Activated naive CD8-positive, alpha-beta T cell treated with anti-CD3 and anti-CD28 coated beads for 36 hours (primary cell): ENCODE measurements at places on chromosomes 3 and 15. TPM values are rescaled to one million over a fixed set of nuclear protein-coding genes. Genes with fewer than 3 reads are reported as not detected.

Gene MESP2
- total RNA-seq, result not detected

Gene FGF12
- not detected for total RNA-seq

- H3K4me3 ChIP-seq, result no peak overlapping the region
- H3K36me3 ChIP-seq, result no peaks in the 10 kb centered on the region
- no peaks in the 10 kb centered on the region for H3K4me1 ChIP-seq
Observed at GRCh38 chr3:193796089-193796488, 203.1 kb downstream of the OPA1 start.

- H3K36me3 ChIP-seq, result no peaks in the 10 kb centered on the region
- H3K4me1 ChIP-seq, result no peaks in the 10 kb centered on the region
- DNase-seq, result no peak
- peaks cover 21% of the 10 kb centered on the region for H3K27me3 ChIP-seq
- H3K27ac ChIP-seq, result no peak overlapping the region
Observed at GRCh38 chr15:101810876-101811275, 1.1 kb upstream of the OR4F15 start.

Gene ROPN1B
- total RNA-seq, result not detected

Gene LMLN
- total RNA-seq, result 10.4 TPM

GRCh38 chr15:74502301-74502700, 38.7 kb upstream of the ARID3B start:
- peaks cover 3% of the 10 kb centered on the region for H3K36me3 ChIP-seq
- H3K4me3 ChIP-seq, result no peak overlapping the region
- H3K27ac ChIP-seq, result no peak overlapping the region
- no peaks in the 10 kb centered on the region for H3K27me3 ChIP-seq
- H3K4me1 ChIP-seq, result no peaks in the 10 kb centered on the region
- no peak for DNase-seq

- DNase-seq, result no peak
- no peaks in the 10 kb centered on the region for H3K27me3 ChIP-seq
- H3K4me3 ChIP-seq, result no peak overlapping the region
- H3K4me1 ChIP-seq, result peaks cover 20% of the 10 kb centered on the region
- H3K27ac ChIP-seq, result no peak overlapping the region
Observed at GRCh38 chr3:11774296-11774877, 72.3 kb downstream of the TAMM41 start.

- H3K4me3 ChIP-seq, result no peak overlapping the region
- peaks cover 78% of the 10 kb centered on the region for H3K36me3 ChIP-seq
- H3K4me1 ChIP-seq, result peaks cover 28% of the 10 kb centered on the region
- no peak for DNase-seq
- H3K27me3 ChIP-seq, result no peaks in the 10 kb centered on the region
Observed at GRCh38 chr3:112351036-112351435, 18.1 kb downstream of the CD200 start.

DNA sequence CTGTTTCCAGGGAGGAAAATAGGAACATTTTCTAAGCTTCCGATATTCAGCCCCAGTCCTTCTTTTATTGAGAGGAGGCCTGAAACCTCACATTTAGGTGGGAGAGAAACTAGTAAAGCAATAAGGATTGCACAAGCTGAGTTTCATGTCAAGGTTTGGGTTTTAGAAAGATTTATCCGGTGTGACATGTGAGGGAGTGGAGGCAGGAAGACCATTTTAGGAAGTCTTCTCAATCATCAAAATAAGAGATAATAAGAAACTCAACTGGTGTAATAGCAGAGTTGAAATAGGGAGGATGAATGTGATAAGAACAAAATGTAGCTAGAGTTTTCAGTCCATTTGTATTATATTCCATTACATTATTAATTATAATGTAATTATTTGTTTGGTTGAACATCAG, 27.7 kb upstream of the CLDN16 start:
- no peak overlapping the region for H3K27ac ChIP-seq
- peaks cover 10% of the 10 kb centered on the region for H3K27me3 ChIP-seq
- DNase-seq, result no peak
- no peak overlapping the region for H3K4me3 ChIP-seq

Gene TMEM108
- not detected for total RNA-seq

- DNase-seq, result no peak
- no peak overlapping the region for H3K4me3 ChIP-seq
- peaks cover under 1% of the 10 kb centered on the region for H3K4me1 ChIP-seq
- H3K27ac ChIP-seq, result no peak overlapping the region
- H3K36me3 ChIP-seq, result no peaks in the 10 kb centered on the region
- peaks cover 13% of the 10 kb centered on the region for H3K27me3 ChIP-seq
Observed at GRCh38 chr3:40996827-40997710, 202.2 kb upstream of the CTNNB1 start.

DNA sequence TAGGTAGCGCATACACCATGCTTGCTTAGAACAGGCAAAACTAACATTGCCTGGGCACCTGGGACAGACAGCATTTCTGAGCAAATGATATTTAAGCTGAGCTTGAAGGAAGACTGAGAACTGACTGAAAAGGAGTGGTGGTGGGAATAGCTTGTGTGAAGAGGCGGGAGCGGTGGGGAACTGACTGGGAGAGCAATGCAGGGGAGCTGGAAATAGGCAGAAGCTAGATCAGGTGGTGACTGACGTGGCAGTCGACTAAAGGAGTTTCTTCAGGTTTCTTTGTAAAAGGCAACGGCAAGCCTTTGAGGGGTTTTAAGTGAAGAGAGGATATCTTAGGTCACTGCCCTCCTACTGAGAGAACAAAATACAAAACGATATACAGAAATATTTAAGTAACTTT, 61.8 kb downstream of the NEO1 start:
- H3K27ac ChIP-seq, result no peak overlapping the region
- H3K36me3 ChIP-seq, result no peaks in the 10 kb centered on the region
- no peak overlapping the region for H3K4me3 ChIP-seq
- H3K4me1 ChIP-seq, result no peaks in the 10 kb centered on the region
